CD8-positive, alpha-beta memory T cell (primary cell): ENCODE measurements at places on chromosomes 6 and 20. TPM values are rescaled to one million over a fixed set of nuclear protein-coding genes. Genes with fewer than 3 reads are reported as not detected.

DNA sequence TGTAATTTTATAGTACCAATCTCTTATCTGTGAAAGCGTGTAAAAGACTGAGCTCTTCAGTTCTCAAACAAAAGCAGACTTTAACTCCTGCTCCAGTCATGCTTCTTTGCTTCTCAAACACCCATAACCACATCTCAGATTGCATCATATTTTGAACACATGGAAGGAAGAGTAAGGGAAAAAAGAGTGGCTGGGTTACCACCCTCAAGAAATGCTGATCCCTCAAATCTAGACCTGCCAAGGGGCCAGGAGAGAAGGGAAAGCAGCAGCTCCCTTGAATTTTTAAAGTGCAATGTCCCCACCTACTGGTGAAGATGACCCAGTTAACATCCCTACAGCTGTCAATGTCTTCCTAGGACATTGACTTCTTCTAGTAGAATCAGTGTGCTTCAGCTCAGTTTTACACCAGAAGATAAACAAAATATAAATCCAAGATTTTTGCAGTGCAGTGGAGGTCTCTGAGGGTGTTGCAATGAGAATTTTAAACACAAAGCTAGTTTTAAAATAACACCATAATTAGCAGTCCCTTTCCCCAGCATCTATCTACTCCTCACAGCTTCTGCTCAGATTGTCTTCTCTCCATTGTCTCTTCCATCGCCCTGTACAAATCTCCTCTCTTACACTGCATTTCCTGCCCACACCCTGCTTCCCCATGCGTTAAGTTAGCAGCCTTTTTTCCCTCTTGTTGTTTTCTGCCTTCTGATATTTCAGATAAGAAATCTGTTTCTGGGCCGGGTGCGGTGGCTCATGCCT, 22.6 kb upstream of the HLA-DQB2 start:
- DNase-seq = no peak

GRCh38 chr6:121533321-121533841, 97.9 kb downstream of the GJA1 start:
- DNase-seq = no peak

DNA sequence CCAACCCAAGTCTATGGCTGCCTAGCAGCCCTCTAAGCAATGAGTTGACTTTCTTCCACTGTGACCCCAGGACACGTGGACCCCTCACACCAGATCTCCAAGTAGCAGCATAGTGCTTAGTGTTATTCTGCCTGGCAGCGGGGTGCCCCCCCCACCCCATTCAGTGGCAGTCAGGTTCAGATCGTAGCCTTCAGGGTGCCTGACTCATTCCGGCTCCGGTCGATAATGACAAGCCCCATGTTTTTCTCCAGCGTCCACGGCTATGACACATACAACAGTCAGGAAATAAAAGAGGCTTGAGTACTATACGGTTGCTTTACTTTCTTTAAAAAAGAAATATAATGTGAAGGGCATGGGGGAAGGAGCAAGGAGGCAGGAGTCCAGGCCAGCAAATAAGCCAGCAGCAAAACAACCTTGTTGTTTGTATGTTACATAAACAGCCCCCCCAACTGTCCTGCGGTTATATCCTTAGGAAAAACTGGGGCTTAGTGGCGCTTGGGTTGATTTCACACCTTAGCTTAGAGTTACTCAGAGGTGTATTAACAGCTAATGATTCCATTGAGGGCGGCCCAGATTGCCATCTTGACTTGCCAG, 23.1 kb downstream of the GNAS start:
- no peak for DNase-seq

The LY6G6F gene
- not detected for total RNA-seq

DNA sequence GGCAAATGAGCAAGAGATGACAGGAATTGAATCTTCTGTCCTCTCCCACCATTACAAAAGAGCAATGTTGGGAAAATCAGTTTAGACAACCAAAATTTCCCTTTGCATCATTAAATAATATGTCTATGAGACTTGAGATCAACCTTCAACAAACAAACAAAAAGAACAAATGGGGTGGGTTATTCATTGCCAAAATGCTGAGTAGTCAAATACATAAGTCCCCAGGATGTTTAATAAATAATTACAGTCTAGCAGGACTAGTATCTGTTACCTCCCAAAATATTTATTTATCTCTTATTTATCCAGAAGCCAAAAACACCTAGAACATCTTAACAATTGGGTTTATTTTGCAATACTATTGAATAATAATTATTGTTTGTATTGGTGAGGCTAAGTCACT, 16.2 kb upstream of the IRAK1BP1 start:
- no peak for DNase-seq

- DNase-seq = no peak
Observed at GRCh38 chr6:165858586-165858985, 195.5 kb upstream of the PDE10A start.

DNA sequence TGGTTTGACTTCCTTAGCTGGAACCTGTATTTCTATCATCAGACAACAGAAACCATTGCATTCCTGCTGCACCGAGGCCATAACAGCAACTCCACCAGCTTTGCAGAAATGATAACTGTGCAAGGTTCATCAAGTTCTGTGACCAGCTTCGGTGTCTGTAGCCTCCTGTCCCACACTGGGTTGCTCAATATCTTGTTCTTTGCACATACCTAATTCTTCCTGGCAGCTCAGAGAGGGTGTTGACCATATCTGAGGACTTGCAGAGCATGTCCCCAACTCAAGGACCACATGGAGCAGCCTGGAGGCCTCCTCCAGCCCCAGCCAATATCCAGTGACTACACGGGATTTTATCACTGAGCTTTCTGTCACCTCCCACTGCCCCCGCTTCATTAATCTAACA, 59.3 kb upstream of the SCAF8 start:
- no peak for DNase-seq

GRCh38 chr6:6405997-6406714, 85.7 kb upstream of the F13A1 start:
- no peak for DNase-seq

- DNase-seq = peak; percentile 60
Observed at GRCh38 chr20:36629719-36630681, 16.0 kb downstream of the SLA2 start.

GRCh38 chr20:18541741-18542140, 25.5 kb upstream of the SMIM26 start:
- DNase-seq = no peak

DNA sequence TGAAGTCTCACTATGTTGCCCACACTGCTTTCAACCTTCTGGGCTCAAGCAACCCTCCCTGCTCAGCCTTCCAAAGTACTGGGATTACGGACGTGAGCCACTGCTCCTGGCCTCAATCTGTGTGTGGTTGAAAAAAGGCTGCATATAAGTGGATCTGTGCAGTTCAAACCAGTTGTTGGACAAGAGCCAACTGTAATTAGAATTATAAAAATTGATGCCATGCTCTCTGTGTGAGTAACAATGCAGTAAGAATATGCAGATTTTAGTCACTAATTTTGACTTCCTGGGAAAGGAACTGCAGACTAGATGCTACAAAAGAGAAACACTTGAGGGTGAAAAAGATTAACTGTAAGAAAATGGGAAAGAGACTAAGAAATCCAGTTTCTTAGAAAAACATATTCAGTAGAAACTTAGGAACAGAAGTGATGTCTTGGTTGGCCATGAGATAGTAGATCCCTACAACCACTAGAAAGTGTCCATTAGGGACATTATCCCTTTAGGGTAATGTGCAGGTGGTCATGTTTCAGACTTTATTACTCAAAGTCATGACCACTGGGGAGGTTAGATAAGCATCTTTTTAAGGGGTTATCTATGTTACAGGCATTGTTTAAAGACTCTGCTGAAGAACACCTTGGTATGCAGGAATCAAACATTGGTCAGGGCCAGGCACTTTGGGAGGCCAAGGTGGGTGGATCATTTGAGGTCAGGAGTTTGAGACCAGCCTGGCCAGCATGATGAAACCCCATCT, 26.3 kb downstream of the ITCH start:
- DNase-seq = no peak

- DNase-seq = no peak
Observed at GRCh38 chr6:44086931-44087574, 40.2 kb downstream of the MRPL14 start.

DNA sequence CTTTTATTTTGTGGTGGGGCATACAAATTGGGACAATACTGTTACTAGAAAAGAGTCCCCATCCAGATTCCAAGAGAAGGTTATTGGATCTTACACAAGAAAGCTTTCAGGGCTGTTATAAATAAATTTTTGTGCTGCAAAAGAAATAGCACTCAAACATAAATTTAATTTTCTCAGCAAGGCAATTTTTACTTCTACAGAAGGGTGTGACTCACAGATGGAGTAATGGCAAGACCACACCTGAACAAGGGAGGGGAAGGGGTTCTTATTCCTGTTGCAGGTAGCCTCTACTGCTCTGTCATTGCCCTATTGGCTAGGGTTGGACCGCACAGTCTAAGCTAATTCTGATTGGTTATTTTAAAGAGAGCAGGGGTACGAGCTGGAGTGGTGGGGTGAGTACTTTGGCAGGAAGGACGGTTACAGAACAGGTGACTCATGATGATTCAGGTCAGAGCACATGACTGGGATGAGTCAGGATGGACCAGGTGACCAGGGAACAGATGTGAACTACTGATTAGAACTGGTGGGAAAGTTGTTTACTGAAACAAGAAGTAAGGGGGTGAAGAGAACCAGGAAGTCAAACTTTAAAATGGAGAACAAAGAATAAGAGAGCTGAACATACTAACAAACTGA, 41.1 kb downstream of the CNR1 start:
- DNase-seq = no peak

The PLA2G7 gene
- total RNA-seq = 2.4 TPM

DNA sequence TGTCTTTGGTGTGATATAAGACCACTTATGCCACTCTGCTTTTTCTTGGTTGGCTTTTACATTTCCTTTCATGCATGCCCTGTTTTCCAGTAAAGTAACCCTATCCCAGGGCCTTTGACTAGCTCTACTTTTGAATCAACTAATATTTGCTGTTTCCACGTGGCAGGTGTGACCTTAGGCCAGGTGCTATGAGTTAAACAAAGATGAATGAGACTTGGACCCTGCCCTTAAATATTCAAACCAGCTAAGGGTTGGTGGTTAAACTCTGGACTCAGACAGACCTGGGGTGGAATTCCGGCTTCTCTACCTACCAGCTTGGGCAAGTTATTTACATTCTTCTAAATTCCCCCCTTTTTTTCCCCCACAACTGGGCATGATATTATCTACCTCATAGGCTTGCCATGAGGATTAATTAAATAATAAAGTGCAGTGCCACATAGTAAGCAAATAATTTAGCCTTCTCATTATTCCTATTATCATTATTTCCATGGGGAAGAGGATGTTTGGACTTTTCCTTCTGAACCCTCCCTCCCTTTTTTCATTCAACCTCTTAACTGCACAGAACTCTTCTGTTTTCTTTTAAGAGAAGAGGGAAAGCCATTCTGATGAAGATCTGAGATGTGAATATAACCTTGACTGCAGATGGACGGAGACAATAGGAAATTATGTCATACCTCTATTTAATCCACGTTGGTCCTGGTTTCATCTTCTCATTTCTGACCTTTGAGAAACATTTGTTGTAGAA, 143.6 kb upstream of the TNFAIP3 start:
- DNase-seq = no peak

The SLC44A4 gene
- not detected for total RNA-seq

The DAAM2 gene
- total RNA-seq = not detected

The ABHD16B gene
- not detected for total RNA-seq

GRCh38 chr20:22366631-22367030, 217.7 kb downstream of the FOXA2 start:
- DNase-seq = no peak

DNA sequence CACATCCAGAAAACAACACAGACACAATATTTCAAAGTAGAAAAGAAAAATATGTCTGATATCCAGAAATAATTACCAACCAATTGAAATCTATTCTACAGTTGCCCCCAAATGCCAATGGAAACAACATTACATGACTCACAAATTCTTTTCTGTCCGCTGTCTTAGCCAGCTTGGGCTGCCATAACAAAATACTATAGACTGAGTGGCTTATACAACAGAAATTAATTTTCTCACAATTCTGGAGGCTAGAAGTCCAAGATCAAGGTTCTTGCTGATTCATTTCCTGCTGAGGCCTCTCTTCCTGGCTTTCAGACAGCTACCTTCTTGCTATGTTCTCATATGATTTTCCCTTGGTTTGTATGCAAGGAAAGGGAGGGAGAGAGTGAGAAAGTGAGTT, 698.1 kb downstream of the DHX35 start:
- no peak for DNase-seq

The MICA gene
- total RNA-seq = 12.4 TPM

The GABRR1 gene
- total RNA-seq = not detected

GRCh38 chr20:40979247-40979646, 49.4 kb upstream of the TOP1 start:
- DNase-seq = no peak

GRCh38 chr6:132414761-132415160, 13.5 kb upstream of the MOXD1 start:
- no peak for DNase-seq

The IRAK1BP1 gene
- total RNA-seq = 3.1 TPM

The HBS1L gene
- total RNA-seq = 147 TPM

DNA sequence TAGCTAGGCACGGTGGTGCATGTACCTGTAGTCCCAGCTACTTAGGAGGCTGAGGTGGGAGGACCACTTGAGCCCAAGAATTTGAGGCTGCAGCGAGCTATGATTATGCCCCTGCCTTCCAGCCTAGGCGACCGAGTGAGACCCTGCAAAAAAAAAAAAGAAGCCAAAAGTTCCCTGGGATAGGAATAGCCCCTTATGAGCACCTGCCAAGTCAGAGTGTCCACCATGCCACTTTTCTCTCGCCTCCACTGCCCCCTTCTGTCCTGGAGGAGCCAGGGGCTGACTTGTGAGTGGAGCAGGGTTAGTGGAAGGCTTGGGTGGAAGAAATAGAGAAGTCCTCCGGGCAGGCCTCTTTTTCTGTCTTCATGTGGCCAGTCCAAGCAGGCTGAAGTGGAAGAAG, 12.1 kb upstream of the DDX27 start:
- no peak for DNase-seq

GRCh38 chr20:49712996-49713752, 504 bp downstream of the B4GALT5 start:
- DNase-seq = no peak

- DNase-seq = peak; percentile 85
Observed at GRCh38 chr20:44609516-44610312, 27.3 kb downstream of the PKIG start.

The SLC17A3 gene
- not detected for total RNA-seq

DNA sequence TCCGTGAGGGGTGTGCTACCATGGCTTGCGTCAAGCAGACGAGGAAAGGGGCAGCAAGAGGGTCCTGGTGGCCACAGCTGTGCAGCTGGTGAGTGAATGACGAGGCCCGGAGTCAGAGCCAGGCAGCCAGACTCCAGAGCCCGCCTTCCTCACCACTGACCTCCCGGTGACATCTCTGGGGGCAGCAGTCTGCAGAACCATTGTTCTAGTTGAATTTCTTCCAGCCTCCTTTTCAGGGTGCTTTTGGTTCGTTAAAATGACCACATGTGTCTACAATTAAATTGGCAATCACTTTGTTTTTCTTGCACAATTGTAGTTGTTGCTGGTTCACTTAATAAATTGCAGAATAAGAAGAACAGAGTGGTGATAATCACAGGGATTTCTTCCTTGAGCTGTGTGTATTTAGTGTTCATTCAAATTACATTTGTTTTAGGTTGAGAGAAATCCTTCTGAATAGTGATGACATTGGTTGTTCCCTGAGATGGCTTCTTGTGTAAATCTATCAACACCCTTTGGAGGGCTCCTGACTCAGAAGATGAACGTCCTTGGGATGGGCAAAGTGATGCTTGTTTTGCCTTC, 96.4 kb downstream of the TULP4 start:
- no peak for DNase-seq
